Psoas muscle (tissue), 8 donors: ENCODE measurements at places on chromosomes 11 and 22. TPM values are rescaled to one million over a fixed set of nuclear protein-coding genes. Genes with fewer than 3 reads are reported as not detected.

DNA sequence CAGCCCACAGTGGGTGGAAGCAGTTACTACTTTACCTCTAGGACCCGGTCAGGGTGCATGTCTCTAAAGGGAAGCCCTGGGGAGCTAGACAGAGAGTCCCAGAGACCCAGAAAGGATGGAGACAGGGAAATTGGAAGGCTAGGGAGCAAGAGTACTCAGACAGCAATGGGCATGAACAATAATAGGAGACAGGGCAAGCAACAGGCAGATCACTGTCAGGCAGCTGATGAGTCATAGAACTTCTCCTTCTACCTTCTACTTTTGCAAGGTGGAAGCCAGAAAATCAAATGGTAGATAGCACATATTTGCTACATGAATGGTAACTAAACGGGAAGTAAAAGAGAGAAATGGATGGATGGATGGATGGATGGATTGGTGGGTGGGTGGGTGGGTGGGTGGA, 19.6 kb downstream of the CD5 start:
- no peak overlapping the region for H3K4me3 ChIP-seq
- no peak for DNase-seq
- H3K4me1 ChIP-seq: no peaks in the 10 kb centered on the region
- H3K27ac ChIP-seq: no peak overlapping the region
- H3K27me3 ChIP-seq: no peaks in the 10 kb centered on the region
- H3K36me3 ChIP-seq: no peaks in the 10 kb centered on the region

- DNase-seq: no peak
- H3K27me3 ChIP-seq: peaks cover 2% of the 10 kb centered on the region
- H3K36me3 ChIP-seq: no peaks in the 10 kb centered on the region
- H3K4me3 ChIP-seq: no peak overlapping the region
- no peak overlapping the region for H3K27ac ChIP-seq
- no peaks in the 10 kb centered on the region for H3K4me1 ChIP-seq
Measured at GRCh38 chr11:130815956-130816355, 100.3 kb downstream of the SNX19 start.

AP1B1 gene
- total RNA-seq: 35.3 TPM

OR52I1 gene
- not detected for total RNA-seq

KLHDC7B gene
- not detected for total RNA-seq

GRCh38 chr22:37379722-37380121, 47.6 kb downstream of the ELFN2 start:
- H3K4me3 ChIP-seq: no peak overlapping the region
- no peaks in the 10 kb centered on the region for H3K36me3 ChIP-seq
- H3K27me3 ChIP-seq: no peaks in the 10 kb centered on the region
- no peak overlapping the region for H3K27ac ChIP-seq

DNA sequence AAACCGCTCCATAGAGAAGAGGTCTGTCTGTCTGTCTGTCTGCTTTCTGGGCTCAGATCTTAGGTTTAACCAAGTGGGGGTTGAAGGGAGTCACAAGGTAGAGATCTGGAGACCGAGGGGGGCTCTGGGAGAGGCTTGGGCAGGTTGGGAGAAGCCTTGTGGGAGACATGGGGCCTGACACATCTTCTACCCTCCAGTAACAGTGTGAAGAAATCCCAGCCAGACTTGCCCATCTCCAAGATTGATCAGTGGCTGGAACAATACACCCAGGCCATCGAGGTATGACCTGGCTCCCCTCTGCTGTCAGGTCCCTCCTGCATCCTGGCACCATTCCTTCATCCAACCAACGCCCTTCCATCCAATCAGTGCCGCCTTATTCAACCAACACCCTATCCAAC, 7.4 kb downstream of the PRR33 start:
- no peaks in the 10 kb centered on the region for H3K27me3 ChIP-seq
- no peak overlapping the region for H3K27ac ChIP-seq
- peaks cover 4% of the 10 kb centered on the region for H3K36me3 ChIP-seq
- DNase-seq: no peak
- H3K4me3 ChIP-seq: no peak overlapping the region
- H3K4me1 ChIP-seq: peaks cover 36% of the 10 kb centered on the region

BIRC3 gene
- total RNA-seq: 2.3 TPM

- H3K27me3 ChIP-seq: no peaks in the 10 kb centered on the region
- no peak for DNase-seq
- no peaks in the 10 kb centered on the region for H3K36me3 ChIP-seq
Measured at GRCh38 chr11:17267576-17267975, 9.0 kb upstream of the NUCB2 start.

JAML gene
- 1.8 TPM for total RNA-seq

DNA sequence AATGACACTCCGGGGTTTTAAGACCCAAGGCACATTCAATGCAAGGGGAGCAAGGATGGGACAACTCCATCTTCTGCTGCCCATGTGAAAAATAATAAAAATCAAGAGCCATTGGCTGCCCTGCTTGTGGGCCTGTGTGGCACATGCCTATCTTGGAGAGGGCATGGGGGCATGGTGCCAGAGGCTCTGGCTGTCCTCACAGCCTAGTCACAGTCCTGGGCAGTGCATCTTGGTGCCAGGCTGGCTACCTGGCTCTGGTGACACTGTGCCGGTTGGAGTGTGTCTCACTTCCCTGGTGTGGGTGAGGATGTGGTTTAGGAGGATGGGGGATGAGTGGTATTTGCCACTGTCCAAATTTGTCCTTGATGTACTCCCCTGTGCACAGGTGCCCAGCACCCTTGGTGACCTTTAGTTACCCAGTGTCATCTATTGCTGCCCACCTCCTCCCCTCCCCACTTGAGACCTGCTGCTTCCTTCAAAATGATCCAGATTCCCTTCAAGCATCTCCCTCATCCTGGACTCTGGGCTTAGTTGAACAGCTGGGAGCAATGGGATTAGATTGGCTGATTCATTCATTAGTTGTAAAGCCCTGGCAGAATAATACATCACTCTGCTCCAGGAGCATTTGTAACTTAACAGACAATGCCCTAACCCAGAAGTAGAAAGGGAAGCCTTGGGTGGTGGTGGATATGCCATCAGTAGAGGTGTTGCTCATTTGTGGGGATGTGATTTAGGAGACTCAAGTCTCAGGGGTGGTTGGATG, 4.6 kb downstream of the TMEM86A start:
- H3K36me3 ChIP-seq: peaks cover 21% of the 10 kb centered on the region
- H3K27ac ChIP-seq: no peak overlapping the region
- no peak overlapping the region for H3K4me3 ChIP-seq
- no peaks in the 10 kb centered on the region for H3K27me3 ChIP-seq
- H3K4me1 ChIP-seq: peaks cover 15% of the 10 kb centered on the region

- no peaks in the 10 kb centered on the region for H3K36me3 ChIP-seq
- DNase-seq: no peak
- no peak overlapping the region for H3K4me3 ChIP-seq
- no peaks in the 10 kb centered on the region for H3K27me3 ChIP-seq
- no peak overlapping the region for H3K27ac ChIP-seq
Measured at GRCh38 chr11:102685754-102686153, 19.8 kb downstream of the MMP27 start.

DNA sequence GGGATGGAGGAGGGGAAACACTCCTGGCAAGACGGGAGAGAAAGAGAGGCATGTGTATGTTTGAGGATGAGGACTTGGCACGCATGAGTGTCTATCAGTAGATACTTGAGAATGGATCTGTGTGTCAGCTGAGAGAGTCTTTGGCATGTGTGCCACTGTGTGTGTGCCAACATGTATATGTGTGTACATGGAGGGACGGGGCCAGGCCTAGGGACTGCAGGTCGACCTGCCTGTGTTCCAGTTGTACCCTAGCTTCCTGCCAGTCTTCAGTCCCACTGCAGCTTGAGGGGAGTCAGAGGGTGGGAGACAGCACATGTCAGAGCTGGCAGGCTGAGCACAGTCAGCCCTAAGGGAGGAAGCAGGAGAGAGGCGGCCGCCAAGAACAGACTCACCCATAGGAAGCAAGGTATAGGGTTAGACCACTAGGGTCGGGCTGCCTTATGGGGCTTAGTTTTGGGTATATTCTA, 5.6 kb downstream of the CLCF1 start:
- no peak for DNase-seq
- peaks cover 33% of the 10 kb centered on the region for H3K27me3 ChIP-seq
- no peaks in the 10 kb centered on the region for H3K36me3 ChIP-seq

CELSR1 gene
- 0.10 TPM for total RNA-seq

A4GALT gene
- 28.8 TPM for total RNA-seq

CHRM1 gene
- not detected for total RNA-seq

GRCh38 chr11:5679811-5680210, 5.1 kb downstream of the TRIM5 start:
- H3K4me1 ChIP-seq: no peaks in the 10 kb centered on the region
- no peak for DNase-seq
- no peaks in the 10 kb centered on the region for H3K27me3 ChIP-seq
- no peak overlapping the region for H3K27ac ChIP-seq
- no peaks in the 10 kb centered on the region for H3K36me3 ChIP-seq
